ENCODE measurements at places on chromosomes 11 and 22.

- no peak for DNase-seq
These were observed 86.7 kb upstream of the RASSF10 start for GRCh38 chr11:12922418-12922817.

GRCh38 chr11:130548491-130548833 is 100.0 kb downstream of the ADAMTS15 start:
- DNase-seq: no peak

DNA sequence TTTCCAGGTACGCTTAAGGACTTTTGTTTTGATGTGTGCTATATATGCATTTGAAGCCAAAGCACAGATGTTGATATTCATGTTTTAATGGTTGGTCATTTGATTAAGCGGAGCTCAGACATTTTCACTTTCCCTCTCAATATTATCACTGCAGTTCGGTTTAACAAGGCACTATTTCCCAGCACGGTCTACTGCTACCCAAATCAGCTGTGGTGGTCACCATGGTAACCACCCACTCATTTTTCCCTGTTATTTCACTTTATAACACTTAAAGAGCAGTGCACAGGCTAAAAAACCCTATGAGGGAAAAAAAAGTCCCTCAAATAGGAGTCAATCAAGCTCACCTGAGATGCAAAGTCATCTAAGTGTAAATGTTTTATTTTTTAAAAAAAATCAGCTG is 439.6 kb upstream of the CCDC90B start:
- DNase-seq: no peak

DNA sequence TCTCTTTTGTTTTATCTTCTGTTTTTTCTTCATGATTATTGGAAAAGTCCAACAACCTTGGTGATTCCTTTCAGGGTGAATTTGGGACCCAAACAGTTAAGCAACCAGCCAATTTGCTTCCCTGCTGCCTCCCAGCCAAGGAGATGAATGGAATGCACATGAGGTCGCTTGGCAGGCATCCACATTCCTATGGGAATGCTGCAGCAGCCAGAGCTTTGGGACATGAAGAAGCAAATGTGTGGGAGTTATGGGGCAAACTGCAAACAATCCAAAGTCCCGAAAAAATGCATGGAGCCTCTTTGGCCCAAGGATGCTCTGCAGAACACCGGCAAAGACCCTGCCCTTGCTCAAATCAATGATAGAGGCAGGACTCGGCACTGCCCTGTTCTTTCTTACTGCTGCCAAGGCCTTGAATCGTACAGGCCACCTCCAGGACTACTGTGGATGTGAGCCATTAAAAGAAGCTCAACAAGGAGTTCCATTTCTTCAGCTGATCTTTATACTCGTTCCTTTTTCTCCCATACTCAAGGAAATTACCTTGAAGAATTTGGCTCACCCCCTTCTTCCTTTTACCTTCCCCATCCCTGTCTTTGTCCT is 117.3 kb upstream of the TEAD1 start:
- DNase-seq: no peak

DNA sequence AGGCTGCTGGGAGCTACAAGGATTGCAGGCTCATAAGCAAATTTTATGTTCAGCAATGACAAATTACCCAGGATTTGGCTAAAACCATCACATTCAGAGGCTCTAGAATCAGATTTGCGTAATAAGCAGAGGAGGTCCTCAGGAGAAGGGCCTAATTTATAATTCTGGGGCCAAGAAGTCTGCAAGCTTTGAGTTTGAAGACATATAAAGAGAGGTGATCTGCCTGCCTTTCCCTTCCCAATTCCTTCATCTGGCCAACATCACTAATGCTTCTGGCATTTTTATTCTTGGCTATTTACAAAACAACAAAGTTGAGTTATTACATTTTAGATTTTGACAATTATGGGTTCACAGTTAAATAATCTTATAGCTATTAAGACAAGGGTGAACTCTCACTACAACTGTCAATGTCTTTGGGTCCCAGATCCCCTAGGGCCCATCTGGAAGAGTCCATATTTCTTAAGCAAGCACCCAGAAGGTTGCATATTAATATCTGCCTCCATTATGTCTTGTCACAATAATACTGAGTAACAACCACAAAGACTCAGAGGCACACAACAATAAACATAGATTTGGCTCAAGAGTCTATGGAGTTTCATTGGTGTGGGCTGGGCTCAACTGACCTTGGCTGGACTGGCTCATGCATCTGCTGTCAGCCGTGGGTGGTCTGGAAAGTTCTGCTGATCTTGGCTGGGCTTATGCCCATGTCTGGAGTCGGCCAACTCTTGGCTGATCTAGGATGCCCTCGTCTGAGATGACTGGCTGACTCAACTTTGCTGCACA is 67.2 kb upstream of the CD82 start:
- no peak for DNase-seq

- no peak for DNase-seq
These were observed 8.9 kb downstream of the ALX4 start for GRCh38 chr11:44300844-44301563.

Measured in hematopoietic multipotent progenitor cell treated with erythropoietin and hydrocortisone succinate and interleukin-3 and kit ligand, for 8 days (in vitro differentiated cells).